ENCODE measurements at places on chromosomes 16 and 17.
A peak's percentile ranks its signal among the peaks of the same experiment; 100 is the strongest.

- peak; percentile 31 for DNase-seq
These were observed 532 bp downstream of the KDM6B start for GRCh38 chr17:7834542-7834956.

DNA sequence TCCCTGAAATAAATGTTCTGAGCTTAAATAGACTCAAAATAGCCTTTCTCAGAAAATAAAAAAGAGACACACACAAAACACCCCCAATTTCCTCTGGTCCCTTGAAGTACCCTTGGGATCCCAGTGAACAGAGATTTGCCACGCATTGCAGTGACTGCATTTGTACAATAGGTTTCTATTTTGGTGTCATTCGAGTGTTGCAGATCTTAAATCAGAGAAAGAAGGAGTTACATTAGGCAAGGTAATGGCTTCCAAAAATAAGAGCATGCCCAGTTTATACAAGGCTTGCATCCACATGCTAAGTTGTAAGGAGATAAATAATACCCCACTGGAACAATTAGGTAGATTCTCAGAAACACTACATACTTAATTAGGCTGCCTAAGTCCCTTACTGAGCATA is 2.2 kb downstream of the TOX3 start:
- DNase-seq = no peak

GRCh38 chr17:17201907-17202306 is 4.2 kb downstream of the PLD6 start:
- no peak for DNase-seq

DNA sequence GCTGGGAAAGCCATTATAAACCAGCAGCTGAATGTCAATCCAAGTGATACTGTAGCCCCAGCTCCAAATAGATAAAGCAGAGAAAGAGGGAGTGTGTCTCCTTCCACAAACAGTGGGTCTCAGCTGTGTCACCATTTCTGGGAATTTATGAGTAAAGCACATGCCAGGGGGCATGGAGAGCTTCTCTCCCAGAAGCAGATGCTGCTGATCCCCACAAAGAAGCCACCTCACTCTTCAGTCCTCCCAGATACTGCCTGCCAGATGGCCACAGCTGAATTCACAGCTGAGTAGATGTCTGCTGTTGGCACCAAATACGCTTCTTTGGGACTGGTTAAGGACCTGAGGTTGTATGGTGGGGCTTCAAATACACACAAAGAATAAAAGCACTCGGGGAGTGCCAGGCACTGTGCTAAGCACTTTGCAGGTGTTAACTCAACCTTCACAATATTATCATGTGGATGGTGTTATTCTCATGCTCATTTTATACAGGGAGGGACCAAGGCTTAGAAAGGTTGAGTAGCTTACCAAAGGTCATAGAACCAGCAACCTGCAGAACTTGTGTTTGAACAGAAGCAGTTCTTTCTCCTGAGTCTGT is 298.3 kb downstream of the CDH11 start:
- DNase-seq = no peak

DNA sequence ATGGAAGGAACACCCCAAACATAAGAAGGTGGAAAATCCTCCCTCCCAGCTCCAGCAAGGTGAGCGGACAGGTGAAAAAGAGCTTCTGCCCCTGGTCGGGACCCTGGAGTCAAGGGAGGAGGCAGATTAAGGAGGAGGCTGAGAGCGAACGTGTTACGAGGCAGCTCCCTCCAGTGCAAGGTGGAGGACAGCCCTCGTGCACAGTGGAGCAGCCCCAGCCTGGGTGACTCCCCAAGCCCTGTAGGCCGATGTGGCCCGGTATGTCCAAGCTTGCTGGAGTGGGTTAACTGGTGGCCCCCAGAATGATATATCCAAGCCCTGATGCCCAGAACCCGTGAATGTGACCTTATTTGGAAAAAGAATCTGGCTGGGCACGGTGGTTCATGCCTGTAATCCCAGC is 15.5 kb upstream of the CRISPLD2 start:
- no peak for DNase-seq

- DNase-seq = no peak
These were observed 1324.9 kb upstream of the CDH8 start for GRCh38 chr16:63361032-63361624.

GRCh38 chr17:8746501-8747236 is 2.0 kb upstream of the CCDC42 start:
- DNase-seq = no peak

GRCh38 chr16:53986793-53987192 is 282.8 kb downstream of the FTO start:
- DNase-seq = no peak
